Activated T-cell treated with anti-CD3 and anti-CD28 coated beads, Interleukin-2, amount 50 U/mL, for 72 hours (primary cell): ENCODE measurements at places on chromosomes 4 and X. TPM values are rescaled to one million over a fixed set of nuclear protein-coding genes. Genes with fewer than 3 reads are reported as not detected.

CSAG2 gene
- not detected for total RNA-seq

GRCh38 chr4:112817933-112818593 lies 181.1 kb downstream of the LARP7 start:
- DNase-seq: peak; percentile 70

TMEM175 gene
- 21.0 TPM for total RNA-seq

DNA sequence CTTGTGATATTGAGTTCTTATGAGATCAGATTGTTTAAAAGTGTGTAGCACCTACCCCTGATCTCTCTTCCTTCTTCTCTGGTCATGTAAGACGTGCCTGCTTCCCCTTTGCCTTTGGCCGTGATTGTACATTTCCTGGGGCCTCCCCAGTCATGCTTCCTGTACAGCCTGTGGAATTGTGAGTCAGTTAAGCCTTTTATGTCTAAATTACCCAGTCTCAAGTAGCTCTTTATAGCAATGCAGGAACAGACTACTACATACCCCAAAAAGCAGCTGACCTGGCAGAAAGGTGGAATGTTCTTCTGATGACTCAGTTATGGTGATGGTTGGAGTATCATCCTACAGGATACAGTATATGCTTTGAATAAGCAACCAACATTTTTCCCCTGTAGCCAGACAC lies 11.4 kb upstream of the MCUB start:
- no peak for DNase-seq

CTAG2 gene
- total RNA-seq: not detected

SPANXA2 gene
- not detected for total RNA-seq

DNA sequence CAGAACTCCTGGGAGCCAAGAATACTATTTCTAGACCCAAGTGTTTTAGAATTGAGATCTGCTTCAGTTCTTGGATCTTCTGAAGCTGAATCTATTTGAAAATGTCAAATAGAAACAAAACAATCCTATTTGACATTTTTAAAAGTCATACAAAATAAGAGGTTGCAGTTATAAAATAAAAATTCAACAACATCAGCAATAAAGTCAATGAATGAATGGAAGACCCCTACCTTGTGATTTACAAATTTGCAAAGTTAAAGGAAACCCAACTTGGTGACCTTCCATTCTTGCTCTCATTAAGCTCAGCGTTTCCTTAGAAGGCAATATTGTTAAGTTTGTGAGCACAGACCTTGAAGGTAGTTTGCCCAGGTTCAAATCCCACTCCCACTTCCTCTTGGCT lies 531.8 kb upstream of the TENM3 start:
- no peak for DNase-seq

DNA sequence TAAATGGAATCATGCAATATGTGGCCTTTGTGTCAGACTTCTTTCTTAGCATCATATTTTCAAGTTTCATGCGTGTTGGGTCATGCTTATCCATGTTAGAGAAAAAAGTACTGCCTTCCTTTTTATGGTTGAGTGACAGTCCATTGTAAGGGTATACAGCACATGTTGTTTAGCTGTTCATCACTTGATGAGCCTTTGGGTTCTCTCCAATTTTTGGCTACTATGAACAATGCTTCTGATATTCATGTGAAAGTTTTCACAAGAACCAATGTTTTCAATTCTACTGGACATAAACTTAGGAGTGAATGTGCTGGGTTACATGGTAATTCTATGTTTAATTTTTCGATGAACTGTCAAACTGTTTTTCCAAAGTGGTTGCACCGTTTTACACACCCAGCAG lies 28.1 kb upstream of the LNX1 start:
- DNase-seq: no peak

P2RY10 gene
- total RNA-seq: 81.3 TPM

DNA sequence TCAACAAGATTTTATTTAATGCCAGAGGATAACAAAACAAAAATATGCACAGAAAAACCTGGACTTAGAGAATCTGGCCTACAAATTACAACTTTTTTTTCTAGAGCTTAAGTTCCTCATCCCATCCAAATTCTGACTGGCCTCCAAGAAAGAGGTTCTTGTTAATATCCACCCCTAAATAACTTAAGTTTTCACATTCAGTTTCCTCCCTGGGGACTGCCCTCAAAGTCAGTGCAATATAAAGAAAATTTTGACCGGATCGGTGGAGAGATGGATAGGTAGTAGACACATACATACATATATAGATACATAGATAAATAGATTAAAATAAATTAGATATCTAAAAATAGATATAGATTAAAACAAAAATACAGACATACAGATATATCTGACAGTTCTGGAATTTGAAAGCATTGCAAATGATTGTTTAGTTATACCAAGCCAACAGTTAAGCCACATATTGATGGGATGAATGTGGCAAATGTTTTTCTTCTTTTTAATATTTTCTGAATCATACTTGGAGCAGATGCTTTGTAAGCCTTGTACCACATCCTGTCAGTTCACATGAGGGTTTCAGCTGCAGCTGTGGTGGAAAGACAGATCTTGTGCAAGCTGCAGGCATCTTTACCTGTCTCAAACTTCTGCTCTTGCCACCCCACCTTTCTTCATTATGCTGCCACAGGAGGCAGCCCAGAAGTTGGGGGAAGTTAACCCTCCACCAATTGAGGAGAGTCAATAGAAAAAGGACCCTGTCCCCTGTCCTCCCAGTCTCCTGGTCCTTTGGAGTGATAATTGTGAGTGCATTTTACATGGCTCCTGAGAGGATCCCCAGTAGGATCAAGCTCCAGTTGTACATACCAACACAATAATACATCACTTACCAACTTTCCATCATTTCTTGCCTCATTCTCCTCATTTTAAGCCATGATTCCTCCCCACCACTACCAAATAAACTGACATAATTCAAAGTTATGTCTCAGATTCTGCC lies 58.5 kb upstream of the PRDM8 start:
- DNase-seq: peak; percentile 50

- no peak for DNase-seq
Measured at GRCh38 chrX:123906557-123907316, 46.9 kb downstream of the XIAP start.

SPIN2B gene
- 10.6 TPM for total RNA-seq

DNA sequence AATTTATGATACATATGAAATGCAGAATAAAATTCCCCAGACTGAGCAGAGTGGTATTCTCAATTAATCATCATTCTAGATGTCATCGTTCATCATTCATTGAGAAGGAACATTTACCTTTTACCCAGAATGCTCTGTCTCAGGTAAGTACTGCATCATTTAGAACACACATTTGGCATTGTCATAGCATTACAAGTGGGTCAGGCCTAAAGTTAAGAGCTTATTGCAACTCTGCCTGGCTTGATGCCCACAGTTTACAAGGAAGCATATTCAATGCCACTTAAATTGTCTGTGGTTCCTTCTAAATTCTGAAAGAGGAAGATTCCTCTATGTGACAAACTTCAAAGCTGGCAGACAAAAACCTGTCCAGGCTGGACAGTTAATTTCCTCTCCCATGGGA lies 87.3 kb downstream of the CAMK2D start:
- no peak for DNase-seq

GRCh38 chrX:21837056-21837455 lies 2.4 kb upstream of the MBTPS2 start:
- DNase-seq: no peak

DNA sequence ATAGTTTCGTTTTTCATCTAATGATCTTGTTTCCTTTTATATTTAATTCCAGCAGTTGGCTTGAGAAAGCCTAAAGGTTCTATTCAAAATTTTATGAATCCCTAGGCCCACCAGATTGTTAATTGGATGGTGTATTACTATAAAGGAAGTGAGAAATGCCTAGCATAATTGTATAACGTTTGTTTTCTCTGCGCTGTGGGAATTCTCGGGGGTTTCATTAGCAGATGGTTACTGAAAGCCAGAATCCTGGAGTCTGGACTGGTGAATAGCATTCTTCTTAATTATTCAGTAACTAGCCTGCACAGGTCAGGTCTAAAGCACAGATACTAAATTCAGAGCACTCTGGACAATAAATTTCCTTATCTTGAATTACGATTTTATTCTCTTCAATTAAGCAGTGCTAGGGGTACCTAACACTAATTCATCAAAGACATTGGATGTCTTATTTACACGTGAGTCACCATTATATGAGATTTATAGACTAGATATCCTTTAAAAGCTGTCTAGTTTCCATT lies 459.4 kb downstream of the DTHD1 start:
- DNase-seq: no peak

DNA sequence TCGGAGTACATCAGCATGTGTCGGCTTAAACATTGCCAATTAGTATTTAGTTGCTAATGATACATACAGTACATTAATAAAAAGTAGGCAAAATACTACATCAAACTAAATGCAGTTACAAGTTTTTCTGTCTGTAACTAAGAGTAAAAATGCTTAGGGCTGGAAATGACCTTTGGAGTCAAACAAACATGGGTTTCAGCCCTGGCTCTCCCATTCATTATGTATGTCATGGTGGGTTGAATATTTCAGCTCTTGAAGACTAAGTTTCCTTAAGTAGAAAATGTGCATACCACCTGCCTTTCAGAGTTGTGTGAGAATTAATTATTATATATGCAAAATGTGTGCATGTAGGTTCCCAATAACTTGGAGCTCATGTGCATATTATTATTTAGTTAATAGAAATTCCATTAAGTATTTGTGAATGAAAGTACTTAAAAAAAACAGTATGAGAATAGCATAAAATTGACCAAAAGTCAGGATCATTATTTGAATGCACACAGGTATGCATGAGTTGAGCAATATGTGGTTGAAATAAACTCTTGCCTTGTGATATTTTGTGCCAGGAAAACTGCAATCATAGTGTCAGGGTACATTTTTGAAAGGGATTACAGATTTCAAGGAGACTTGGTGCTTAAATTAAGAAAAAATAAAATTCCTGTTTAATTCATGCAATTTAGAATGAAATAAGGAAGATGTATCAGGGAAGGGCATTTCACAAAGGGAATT lies 2048.7 kb downstream of the PCDH7 start:
- no peak for DNase-seq

ARHGAP36 gene
- not detected for total RNA-seq

WNK3 gene
- 1.4 TPM for total RNA-seq

GUCY1B1 gene
- 0.60 TPM for total RNA-seq

FAM53A gene
- total RNA-seq: 1.4 TPM
